Activated CD4-positive, CD25-positive, alpha-beta regulatory T cell (primary cell): ENCODE measurements at places on chromosomes 16 and 17.

- no peak for DNase-seq
Measured at GRCh38 chr17:63665527-63666214, 34.3 kb downstream of the LIMD2 start.

DNA sequence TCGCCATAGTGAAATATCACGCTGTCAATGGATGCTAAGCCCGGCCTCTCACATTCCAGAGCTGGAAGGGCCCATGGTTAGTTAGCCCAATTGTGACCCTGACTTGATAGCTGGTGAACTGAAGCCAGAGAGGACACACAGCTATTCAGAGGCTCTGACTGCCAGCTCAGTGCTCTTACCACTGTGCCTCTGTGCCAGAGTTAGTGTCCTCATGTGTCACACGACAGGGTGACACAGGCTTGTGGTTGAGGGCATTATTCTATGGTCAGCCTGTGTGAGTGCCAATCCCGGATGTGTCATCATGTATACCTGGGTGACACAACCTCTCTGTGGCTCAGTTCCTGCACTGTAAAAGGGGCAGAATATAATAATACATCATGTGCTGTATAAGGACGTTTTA, 2.5 kb upstream of the MT1X start:
- no peak for DNase-seq

DNA sequence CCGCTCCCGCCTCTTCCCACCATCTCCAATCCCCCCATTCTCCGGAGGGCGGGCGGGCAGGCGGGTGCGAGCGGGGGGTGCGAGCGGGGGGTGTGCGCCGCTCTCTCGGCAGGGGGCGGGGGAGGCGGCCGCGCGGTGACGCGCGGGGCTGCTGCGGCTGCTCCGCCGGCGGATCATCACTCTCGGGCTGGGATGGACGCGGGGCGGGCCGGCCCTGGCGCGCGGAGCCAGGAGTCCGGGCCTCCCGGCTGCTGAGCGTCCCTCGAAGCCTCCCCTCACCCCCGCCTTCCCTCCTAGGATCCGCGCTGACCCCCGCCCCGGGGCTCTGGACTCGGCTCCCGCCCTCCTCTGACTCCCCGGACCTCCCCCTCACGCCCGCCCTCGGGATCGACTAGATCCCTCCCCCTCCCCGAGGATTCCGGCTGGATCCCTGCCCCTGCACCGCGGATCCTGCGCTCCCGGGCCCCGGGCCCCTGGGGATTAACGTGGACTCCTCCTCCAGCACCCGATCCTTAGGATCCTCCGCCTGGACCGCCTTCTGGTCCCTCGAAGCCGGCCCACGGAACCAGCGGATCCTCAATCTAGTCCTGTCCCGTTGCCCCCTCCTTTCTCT, 946 bp upstream of the TMEM256 start:
- peak; percentile 69 for DNase-seq

DNA sequence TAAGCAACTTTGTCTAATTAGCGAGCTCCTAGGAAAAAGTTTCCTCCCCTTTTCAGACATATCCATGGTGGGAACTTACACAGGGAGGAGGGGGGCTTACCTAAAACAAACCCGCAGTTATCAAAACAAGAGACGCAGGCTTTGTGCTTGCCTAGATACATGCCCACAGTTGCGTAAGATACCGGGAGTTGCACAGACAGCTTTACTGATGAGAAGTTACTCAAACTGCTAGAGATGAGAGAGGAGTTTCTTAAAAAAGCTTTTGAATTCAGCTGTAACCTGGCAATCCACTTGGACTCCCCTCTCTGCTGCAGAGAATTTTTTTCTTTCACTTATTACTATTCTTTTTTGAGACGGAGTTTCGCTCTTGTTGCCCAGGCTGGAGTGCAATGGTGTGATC, 6.8 kb upstream of the ZP2 start:
- no peak for DNase-seq

GRCh38 chr17:82848022-82848592, 8.3 kb upstream of the ZNF750 start:
- DNase-seq, result peak; percentile 18

GRCh38 chr17:45951941-45952340, 47.1 kb upstream of the STH start:
- DNase-seq, result no peak
